Activated T-cell treated with anti-CD3 and anti-CD28 coated beads for 48 hours (primary cell): ENCODE measurements at places on chromosomes 3 and 15.

GRCh38 chr15:40258544-40258943 is 19.7 kb downstream of the PAK6 start:
- no peak for DNase-seq

DNA sequence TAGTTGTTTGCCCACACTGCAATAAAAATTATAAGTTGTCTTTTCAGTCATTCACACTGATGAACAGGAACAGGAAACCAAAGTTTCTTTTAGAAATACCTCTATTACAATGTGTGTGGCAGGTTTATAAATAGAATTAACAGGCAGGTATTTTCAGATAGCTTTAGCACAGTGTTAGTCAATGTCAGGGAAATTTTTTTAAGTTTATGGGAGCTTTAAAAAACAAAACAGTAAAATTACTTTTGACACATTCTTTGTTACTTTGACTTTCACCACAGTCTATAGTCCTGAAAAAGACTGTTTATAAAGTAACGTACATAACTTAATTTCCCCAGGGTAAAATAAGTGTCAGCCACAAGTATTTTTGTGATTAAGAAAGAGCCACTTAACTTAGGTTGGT is 38.1 kb downstream of the SERPINI1 start:
- DNase-seq: no peak

DNA sequence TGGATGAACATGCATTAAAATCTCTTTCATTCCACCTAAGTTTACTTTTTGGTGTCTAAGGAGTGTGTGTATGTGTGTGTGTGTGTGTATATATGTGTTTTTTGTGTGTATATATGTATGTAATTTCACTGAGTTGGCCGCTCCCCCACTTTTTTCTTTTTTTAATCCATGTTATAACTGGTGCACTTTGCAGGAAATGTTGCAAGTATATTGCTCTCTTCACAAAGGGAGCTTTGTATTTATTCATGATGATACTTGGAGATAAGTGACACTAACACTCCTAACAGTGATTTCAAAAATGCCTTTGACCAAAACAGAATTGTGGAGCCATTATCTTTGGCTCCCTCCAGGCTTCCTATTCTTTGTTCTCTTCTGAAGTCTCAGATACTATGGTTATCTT is 95.8 kb downstream of the FNDC3B start:
- DNase-seq: no peak

DNA sequence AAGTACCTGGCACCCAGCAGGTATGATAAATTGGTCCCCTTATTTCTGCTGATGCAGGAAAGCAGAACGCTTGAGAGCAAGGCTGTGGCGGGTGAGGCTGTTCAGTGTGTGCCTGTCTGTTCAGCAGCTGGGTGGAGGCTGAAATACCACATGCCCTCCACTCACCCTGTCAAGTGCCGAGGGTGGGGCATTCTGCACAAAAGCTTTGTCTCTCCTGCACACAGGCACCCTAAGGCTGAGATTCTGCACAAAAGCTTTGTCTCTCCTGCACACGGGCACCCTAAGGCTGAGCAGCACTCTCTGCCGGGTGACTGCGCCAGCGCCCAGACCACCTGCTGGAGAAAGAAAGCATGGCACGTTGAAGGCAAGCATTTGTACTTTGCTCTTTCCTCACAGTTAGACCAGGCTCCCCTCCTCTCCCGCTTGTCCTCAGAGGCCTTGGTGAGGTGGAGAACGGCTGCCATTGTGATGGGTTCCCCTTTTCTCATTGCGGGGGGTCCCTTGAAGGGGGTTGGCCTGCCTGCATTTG is 97.5 kb downstream of the BDH1 start:
- no peak for DNase-seq

DNA sequence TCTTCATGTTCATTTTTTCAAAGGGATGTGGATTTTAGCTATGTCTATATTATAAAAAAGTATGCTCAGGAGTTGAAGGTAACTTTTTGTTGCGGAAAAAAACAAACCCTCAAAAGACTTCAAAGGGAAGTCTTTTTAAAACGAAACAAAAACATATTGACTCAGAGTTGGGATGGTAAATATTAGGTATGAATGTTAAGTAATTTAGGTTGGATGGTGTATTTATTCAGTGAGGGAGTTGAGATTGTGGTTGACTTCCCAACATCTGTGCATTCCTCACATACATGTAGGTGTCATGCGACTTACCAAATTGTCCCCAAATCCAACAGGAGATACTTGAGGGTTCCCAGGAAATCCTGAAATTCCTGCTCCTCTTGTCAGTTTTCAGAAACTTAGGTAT is 32.7 kb upstream of the PLSCR5 start:
- no peak for DNase-seq

DNA sequence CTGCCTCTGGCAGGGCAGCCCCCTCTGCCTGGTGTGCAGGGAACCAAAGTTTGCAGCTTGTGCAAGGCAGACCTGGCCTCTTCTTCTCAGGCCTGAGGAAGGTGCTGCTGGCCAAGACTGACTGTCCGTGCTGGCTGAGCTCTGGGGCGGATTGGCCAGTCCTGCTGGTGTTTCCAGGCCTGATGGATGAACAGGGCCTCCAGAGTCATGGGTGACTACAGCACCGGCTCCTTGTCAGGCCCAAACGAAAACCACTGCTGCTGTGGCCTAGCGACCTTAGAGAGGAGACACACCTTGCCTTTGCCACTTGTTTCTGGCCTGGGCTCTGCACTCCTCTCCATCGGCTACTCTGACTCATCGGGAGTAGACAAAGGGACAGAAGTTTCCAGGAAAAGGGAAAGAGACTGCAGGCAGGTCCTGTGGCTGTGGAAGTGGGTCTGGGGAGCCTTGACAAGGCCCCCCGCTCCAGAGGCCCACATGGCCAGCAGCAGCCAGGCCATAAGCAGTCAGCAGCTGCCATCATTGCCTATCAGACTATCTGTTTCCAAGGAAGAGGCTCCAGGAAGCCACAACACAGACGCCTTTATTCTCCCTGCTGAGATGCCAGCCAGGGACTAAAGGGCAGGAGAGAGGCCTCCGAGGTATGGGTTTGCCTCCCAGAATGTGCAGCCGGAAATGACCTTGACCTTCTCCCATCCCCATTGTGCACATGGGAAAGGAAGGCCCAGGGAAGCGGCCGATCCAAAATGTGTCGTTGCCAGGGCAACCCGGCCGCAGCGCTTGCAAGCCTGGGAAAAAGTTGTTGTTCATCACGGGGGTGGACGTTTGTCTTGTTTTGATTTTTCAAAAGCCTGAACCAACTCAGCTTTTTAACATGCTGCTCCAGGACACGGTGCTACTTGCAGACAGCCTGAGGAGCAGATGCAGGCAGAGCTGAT is 160.5 kb downstream of the CHSY1 start:
- DNase-seq: no peak

- no peak for DNase-seq
Measured at GRCh38 chr3:34183611-34184340, 385.3 kb downstream of the PDCD6IP start.

- peak; percentile 68 for DNase-seq
Measured at GRCh38 chr15:90829942-90830440, 38.4 kb upstream of the FURIN start.

GRCh38 chr3:179801856-179802255 is 149.0 kb downstream of the USP13 start:
- no peak for DNase-seq

DNA sequence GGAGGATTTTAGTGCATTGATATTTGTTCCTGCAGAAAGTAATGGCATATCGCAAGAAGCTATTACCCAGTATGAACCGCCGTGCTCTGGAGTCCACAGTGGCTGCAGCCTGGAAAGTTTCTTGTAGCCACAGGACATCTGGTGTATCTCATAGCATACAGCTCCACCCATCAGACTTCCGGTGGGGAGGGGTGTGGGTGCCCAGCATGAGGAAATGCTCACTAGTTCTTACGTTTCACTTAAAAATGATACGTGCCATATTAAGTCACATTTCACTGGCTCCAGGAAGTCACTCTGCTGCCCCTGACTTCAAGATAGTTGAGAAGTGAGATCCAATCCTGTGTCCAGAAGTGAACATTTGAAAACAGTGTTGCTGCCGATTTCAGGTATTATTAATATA is 990.4 kb downstream of the GBE1 start:
- no peak for DNase-seq

- DNase-seq: no peak
Measured at GRCh38 chr3:123351501-123351900, 97.4 kb downstream of the ADCY5 start.

- DNase-seq: no peak
Measured at GRCh38 chr3:105260385-105260784, 106.3 kb upstream of the ALCAM start.

DNA sequence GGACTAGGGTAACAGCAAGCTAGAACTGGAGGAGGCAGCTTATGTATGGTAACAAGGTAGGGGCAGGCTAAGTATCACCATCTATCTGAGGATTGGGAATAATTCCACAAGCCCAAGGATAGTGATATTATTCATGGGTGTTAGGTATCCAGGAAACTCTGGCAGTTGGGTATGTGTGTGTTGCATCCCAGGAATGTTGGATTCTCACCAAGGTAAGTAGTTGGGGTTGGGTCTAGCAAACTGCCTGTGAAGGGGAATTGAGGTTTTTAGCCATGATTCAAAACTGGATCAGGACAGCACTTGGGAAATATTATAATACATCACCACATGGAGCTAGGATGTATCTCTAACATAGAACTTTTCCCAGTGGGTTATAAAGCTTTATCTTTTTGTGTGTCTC is 626.4 kb upstream of the GOLIM4 start:
- no peak for DNase-seq

DNA sequence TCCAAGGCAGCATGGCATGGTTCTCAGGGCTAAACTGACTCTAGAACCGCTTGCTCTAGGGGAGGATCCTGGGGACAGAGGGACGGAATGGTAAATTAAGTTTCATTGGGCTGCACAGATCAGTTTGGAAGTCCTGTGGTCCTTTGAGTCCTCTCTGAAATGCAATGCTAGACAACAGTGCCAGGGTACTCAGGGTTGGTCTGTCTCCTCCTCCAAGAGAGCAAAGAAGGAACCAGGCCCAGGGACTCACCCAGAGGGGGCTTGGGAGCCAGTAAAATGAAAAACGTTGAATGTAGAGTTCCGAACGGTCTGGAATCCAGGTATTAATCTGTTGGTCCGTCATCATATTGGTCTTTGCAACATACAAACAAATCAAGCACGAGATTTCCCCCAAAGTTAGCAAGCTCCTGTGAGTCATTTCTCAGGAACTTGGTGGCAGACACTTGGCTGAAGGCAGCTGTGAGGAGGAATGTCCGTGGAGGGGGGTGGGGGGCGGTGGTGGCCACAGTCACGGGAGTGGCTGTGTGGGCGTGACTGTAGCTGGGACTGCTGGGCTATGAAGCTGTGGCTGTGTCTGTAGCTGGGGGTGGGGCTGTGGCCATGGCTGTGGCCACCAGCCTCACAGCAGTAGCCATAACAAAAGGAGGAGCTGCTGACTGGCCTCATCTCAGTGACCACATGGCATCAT is 361.0 kb downstream of the SHQ1 start:
- peak; percentile 73 for DNase-seq

- DNase-seq: no peak
Measured at GRCh38 chr15:39819533-39819932, 36.9 kb upstream of the FSIP1 start.

DNA sequence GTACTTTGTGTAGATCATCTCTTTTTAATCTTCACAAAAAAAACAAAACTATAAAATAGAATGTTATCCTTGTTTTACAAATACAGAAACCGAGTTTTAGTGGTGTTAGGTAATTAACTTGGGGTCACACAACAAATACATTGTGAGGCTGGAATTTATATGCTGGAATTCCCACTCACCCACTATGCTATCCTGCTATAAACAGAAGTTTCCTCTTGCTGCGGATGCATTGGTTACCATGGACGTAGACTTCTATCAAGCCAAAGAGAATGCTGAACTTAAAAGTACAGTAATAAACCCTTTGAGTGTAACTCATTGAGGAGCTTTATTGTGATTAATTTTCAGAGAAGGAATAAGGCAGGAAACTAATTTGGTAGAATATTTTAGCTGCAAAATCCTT is 9.2 kb downstream of the SNAP23 start:
- no peak for DNase-seq

- DNase-seq: no peak
Measured at GRCh38 chr15:61130950-61131942, 97.9 kb downstream of the RORA start.

- DNase-seq: no peak
Measured at GRCh38 chr3:17038900-17039553, 154.3 kb downstream of the PLCL2 start.

DNA sequence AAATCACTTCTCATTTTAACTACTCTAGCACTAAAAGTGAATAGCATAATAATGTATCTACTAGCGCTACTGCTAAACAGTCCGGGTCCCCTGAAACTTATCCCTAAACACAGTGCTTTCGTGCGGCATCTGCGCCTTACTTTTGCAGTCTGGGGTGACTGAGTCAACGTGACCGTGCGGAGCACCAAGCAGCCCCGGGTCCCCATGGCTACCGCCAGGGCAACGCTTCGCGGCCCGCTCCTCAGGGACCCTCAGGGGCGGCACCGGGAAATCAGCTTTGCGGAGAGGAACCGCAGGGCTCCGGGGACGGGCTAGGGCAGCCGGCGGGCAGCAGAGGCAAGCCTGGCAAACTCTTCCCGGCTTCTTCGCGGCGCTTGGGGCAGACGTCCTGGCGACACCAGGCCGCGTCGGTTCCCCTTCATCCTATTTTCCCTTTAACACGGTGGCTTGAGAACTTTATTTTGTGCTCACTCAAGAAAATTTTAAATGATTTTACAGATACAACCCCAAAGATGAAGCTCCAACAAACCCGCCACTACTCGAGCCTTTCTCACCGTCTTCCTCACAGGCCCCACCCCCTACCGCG is 757 bp upstream of the DIPK2A start:
- peak; percentile 52 for DNase-seq

DNA sequence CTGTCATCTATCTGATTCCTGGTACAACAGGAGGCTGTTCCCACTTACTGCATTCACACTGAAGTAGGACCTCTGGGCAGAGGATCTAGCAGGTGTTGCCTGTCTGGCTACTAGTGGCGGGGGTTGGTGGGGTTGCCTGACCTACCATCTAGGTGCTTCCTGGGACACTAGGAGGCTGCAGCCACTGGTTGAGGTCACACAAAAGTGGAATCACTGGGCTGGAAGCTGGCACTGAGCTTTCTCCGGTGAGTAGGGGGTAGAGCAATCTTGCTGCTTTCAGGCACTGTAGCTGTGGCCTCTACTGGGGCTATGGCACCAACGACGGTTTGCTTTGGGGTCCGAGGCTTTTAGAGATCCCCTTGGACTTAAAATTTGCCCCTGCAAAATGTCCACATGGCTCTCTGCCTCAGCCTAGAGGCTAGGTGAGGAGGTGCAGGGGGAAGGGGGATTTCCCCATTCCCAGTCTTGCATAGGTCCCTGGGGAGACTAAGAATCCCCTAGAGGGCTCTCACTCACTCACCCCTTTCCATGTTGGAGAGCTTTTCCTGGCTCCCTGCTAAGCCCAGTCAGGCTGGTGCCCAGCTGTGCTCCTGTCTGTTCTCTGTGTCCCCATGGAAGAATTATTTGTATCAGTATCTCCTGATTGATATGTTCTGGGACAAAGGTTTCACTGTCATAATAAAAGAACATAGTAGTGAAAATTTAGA is 397.7 kb upstream of the EPHA6 start:
- no peak for DNase-seq

DNA sequence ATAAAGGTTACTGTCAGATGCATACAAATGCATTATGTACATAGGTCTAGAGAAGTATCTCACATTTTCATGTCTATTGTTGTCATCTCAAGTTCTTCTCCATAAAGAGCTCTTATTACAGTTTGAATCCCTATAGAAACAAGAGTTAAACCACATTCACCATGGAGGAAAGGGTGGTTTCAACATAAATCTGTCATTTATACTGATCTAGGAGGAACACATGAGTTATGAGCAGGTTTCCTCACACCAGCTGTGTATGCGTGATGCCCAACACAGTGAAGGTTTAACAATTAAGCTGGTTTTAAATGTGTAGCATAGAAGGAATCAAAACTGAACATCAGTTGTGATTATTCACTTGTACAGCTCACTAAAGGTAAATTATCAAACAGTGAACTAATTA is 251.7 kb downstream of the KCNMB2 start:
- no peak for DNase-seq
